ENCODE measurements at places on chromosomes 5 and 9. TPM values are rescaled to one million over a fixed set of nuclear protein-coding genes. Genes with fewer than 3 reads are reported as not detected.

RPL35 gene
- total RNA-seq: 1,398 TPM

NME5 gene
- total RNA-seq: not detected

S100Z gene
- total RNA-seq: 1.4 TPM

POMT1 gene
- total RNA-seq: 44.0 TPM

CER1 gene
- not detected for total RNA-seq

- no peak for DNase-seq
- peaks cover 3% of the 10 kb centered on the region for H3K27me3 ChIP-seq
- H3K27ac ChIP-seq: no peak overlapping the region
- H3K36me3 ChIP-seq: no peaks in the 10 kb centered on the region
- H3K4me1 ChIP-seq: peaks cover 17% of the 10 kb centered on the region
These were observed 204.7 kb downstream of the ARRDC3 start for GRCh38 chr5:91178461-91178860.

- no peaks in the 10 kb centered on the region for H3K36me3 ChIP-seq
- no peak overlapping the region for H3K27ac ChIP-seq
- no peak for DNase-seq
- H3K27me3 ChIP-seq: no peaks in the 10 kb centered on the region
- no peak overlapping the region for H3K4me3 ChIP-seq
- no peaks in the 10 kb centered on the region for H3K4me1 ChIP-seq
These were observed 152.0 kb downstream of the PRR16 start for GRCh38 chr5:120615967-120616645.

DNA sequence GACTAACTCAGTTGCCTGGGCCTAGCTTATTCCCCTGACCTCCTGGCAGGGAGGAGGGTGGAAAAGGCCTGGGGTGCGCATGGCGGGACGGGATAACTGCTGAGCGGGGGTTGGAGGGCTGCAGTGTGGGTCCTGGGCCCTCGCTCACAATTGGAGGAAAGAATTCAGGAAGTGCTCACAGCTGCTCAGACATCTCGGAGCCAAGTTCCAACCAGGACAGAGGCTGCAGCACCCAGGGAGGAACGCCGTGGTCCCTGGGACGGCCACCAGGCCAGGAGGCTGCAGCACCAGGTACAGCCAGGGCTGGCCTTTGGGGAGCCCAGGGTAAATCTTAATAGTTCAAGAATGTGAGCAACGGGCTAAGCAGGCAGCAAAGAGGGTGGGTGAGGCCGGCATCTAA, at the start of gene SPAAR:
SPAAR (plus strand) TSS at position 217 of the 400 bp plus-strand sequence. CDS start 974 bp downstream, outside the sequence.
- DNase-seq: no peak
- H3K4me1 ChIP-seq: peaks cover 21% of the 10 kb centered on the region
- H3K27ac ChIP-seq: peak within 1 kb of the TSS; percentile 60
- H3K27me3 ChIP-seq: no peaks in the 10 kb centered on the region
- H3K4me3 ChIP-seq: no peak within 1 kb of the TSS
- no peaks in the 10 kb centered on the region for H3K36me3 ChIP-seq

DNA sequence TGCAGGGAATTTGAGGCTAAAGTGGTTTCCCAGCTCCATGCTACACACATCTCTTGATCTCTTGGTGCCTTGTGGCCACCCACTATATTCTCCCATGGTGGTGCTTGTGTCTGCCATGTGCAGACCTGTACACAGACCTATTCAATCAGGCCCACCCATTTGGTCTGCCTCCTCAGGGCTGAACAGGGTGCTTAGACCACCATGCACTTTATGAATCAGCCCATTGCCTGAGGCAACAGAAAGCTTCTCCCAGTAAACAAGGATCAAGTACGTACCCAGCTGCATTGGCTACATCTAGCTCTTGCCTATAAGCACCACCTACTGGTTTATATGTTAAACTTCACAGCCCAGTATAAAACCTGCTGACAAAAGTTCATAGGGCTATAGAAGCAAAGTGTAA, 664.3 kb upstream of the EDIL3 start:
- DNase-seq: no peak
- no peak overlapping the region for H3K4me3 ChIP-seq
- H3K27me3 ChIP-seq: no peaks in the 10 kb centered on the region

GRCh38 chr5:25891691-25892090, 1146.7 kb downstream of the CDH9 start:
- H3K36me3 ChIP-seq: no peaks in the 10 kb centered on the region
- no peak for DNase-seq
- H3K27me3 ChIP-seq: no peaks in the 10 kb centered on the region

- H3K4me1 ChIP-seq: peaks cover 33% of the 10 kb centered on the region
- no peak for DNase-seq
- H3K36me3 ChIP-seq: peaks cover 59% of the 10 kb centered on the region
- no peak overlapping the region for H3K4me3 ChIP-seq
- no peaks in the 10 kb centered on the region for H3K27me3 ChIP-seq
These were observed 82.3 kb downstream of the SECISBP2 start for GRCh38 chr9:89400403-89401116.
